Fibroblast of skin of right quadriceps (primary cell): ENCODE measurements at places on chromosomes 11 and 22.

DNA sequence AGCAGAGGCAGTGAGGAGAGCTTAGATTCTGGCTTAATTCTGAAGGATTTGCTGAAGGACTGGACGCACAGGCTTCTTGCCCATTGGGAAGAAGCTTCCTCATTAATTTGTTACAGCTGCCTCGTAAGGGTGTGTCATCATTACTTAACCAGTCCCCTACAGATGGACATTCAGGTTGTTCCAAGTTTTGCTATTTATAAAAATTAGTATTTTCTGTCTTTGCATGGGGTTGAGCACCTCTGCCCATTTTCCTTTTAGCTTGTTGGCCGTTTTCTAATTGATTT lies 38.1 kb downstream of the CAPN1 start:
- DNase-seq, result peak; percentile 22

DNA sequence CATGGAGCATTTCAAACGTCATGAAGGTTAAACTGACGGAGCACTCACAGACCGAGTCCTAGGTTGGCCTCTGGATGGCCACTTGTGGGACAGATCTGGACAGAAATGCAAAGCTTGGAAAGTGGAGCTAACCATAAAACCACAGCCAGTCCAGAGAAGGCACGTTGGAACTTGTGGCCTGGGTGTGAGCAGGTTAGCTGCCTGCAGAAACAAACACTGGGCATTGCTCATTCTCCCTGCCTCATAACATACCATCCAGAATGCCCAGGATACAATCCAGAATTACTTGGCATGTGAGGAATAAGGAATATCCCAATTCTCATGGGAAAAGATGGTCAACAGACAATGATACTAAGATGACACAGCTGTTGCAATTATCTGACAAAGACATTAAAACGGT lies 1005.0 kb downstream of the TBC1D22A start:
- DNase-seq, result no peak

GRCh38 chr11:83280256-83280655 lies 5.9 kb downstream of the CCDC90B start:
- DNase-seq, result peak; percentile 40

DNA sequence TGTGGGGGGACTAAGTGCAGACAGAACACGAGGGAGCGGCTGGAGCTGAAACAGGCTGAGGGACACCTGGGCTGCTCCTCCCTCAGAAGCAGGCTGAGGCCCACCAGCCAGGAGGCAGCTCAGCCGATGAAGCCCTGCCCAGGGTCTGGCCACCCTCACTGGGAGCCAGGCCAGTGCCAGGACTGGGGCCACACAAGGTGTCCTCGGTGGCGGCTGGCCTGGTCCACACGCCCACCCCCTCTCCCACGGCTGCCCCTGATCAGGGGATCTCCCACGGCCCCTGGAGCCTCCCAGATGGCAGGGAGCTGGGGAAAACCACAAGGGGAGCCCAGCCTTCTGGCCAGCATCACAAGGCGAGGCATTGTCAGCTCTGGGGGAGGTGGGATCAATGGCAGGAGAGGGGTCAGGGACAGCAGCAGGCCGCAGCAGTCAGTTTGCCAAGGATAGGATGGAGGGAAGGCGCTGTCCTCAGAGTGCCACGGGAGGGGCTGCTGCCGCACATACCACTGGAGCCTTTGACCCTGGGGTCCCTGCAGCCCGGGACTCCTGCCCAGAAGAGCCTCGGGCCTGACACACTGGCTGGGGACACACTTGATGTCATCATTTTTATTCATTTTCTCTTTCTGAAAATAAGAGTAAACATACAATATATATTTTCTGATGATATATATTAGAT lies 11.7 kb upstream of the RASL10A start:
- no peak for DNase-seq

- no peak for DNase-seq
These were observed 3.7 kb upstream of the DBX1 start for GRCh38 chr11:20163783-20164481.

DNA sequence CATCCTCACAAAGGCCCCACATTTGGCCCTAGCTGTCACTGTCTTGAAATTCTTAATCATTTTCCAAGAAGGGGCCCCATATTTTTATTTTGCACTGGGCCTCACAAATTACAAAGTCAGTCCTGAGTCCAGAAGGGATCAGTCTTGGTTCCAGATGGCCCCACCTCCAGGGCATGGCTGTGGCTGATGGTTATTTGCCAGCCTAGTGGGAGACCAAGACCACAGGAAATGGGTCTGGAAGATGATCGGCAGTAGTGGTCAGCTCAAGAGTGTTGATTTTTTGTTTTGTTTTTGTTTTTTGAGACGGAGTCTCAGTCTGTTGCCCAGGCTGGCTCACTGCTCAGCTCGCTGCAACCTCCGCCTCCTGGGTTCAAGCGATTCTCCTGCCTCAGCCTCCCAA lies 47.1 kb upstream of the EMID1 start:
- DNase-seq, result no peak

DNA sequence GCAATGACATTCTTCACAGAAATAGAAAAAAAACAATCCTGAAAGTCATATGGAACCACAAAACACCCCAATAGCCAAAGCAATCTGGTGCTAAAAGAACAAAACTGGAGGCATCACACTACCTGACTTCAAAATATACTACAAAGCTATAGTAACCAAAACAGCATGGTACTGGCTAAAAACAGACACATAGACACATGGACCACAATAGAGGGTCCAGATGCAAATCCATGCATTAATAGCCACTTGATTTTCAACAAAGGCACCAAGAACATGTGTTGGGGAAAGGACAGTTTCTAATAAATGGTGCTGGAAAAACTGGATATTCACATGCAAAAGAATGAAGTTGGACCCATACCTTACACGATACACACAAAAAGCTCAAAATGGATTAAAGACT lies 27.9 kb upstream of the SMIM38 start:
- no peak for DNase-seq

- DNase-seq, result no peak
These were observed 14.2 kb upstream of the TECTA start for GRCh38 chr11:121086866-121087265.

GRCh38 chr11:117819096-117820040 lies 5.2 kb downstream of the FXYD2 start:
- peak; percentile 73 for DNase-seq

- no peak for DNase-seq
These were observed 612.5 kb upstream of the LUZP2 start for GRCh38 chr11:23884341-23884740.

GRCh38 chr11:115607621-115608221 lies 103.5 kb upstream of the CADM1 start:
- peak; percentile 82 for DNase-seq

DNA sequence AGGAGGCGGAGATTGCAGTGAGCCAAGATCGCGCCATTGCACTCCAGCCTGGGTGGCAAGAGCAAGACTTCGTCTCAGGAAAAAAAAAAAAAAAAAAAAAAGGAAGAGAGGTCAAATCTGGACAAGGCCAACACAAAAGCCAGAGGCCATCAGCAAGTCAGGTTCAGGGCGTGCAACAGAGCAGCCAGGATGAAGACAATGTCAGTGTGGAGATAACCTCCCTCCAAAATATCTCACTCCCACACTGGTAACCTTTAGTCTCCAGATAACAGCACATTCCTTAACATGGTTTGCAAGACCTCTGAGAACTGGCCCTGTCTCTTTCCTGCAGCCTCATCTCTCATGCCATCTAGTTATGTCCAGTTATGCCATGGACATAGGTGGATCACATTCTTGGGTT lies 4.7 kb downstream of the CSNK2A3 start:
- no peak for DNase-seq

GRCh38 chr11:119567688-119568582 lies 145.0 kb upstream of the THY1 start:
- DNase-seq, result peak; percentile 90

DNA sequence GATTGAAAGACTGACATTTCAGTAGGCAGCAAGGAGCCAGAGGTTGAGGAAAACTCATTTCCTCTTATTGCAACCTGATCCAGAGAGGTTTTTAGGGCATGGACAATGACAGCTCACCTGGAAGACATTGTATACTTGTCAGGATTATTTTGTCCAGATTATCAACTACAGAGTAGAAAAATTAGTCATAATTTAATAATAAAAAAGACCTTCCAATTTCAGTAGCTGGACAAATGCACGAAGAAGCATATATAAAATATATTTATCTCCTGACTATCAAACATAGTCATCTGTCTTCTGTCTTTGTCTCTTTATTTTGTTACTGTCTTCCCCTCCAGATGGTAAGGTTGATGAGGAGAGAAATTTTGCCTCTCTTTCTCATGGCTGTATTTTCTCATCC lies 330.6 kb upstream of the RAG2 start:
- no peak for DNase-seq

DNA sequence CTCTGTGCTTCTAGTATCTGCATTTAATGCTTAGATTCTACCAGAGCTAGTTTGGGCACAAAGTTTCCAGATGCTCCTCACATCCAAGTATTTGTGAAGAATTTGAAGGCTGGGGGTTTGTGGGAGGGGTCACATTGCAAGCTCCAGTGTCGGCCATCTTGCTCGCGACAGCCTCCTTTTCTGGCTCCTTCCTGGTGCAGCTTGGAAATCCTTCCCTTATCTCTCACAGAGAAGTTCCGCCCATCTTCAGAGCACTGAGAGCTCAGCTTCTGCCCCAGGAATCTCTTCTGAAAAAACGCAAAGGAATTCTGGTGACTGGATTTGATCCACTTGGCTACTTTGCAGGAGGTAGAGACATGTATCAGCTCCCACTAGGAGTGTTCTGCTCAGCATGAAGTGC lies 497.5 kb downstream of the TBC1D22A start:
- no peak for DNase-seq

GRCh38 chr22:27654546-27655445 lies 146.8 kb downstream of the MN1 start:
- DNase-seq, result no peak

DNA sequence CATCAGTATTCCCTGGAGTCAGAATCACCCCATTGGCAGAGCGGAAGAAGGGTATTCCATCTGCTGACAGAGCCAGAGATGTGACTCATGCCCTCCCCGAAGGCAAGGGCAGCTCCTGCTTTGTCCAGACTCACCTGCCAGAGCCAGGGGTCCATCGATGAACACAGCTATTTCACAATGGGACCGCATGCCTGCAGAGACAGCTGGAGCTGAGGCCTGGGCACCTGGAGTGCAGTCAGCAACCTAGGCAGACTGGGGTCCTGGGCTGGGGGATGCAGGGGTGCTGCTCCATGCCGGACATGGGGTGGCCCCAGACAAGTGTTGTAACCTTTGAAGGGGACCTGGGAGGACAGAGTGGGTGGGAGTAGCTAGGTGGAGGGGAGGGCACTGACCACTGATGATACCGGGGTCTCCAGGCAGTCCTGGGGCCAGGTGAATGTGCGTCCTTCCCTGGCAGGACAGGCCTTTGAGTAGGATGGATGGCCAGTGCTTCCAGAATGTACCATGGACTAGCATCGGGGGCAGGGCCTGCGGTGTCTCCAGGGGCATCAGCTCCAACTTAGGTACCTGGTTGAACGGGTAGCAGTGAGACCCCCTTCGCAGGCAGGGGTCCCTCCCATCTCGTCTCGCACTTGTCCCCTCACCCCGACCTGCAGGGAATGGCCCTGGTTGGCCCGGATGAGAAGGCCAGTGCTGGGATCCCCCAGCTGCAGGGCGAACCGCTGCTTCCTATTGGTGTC lies 1.7 kb downstream of the TRPT1 start:
- no peak for DNase-seq

DNA sequence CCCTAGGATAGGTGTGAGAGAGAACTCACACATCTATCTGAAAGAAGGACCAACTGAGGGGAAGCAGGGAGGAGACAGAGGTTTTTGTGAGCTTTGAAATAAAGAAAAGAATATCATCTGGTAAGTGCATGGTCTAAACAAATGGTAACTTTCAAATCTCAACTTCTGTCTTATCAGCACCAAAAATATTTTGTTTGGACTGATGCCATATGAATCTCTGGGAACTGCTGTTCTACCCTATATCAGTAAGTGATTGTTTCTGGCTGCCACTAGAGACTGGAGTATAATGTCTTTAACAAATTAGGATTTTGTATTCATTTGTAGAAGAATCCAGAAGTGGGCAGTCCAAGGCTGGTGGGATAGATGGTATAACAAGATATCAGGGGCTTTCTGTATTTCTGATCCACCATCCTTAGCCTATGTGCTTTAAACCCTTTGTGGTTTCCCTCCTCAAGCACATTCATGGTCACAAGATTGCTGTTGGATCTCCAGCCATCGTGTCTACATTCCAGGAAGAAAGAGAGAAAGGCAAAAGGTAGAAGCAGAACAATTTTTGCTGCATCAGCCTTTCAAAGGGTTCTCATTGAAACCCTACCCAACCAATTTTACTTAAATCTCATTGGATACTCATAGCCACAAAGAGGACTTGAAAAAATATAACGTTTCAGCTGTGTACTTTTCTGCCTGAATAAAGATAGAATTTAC lies 4.7 kb downstream of the HEPHL1 start:
- no peak for DNase-seq

DNA sequence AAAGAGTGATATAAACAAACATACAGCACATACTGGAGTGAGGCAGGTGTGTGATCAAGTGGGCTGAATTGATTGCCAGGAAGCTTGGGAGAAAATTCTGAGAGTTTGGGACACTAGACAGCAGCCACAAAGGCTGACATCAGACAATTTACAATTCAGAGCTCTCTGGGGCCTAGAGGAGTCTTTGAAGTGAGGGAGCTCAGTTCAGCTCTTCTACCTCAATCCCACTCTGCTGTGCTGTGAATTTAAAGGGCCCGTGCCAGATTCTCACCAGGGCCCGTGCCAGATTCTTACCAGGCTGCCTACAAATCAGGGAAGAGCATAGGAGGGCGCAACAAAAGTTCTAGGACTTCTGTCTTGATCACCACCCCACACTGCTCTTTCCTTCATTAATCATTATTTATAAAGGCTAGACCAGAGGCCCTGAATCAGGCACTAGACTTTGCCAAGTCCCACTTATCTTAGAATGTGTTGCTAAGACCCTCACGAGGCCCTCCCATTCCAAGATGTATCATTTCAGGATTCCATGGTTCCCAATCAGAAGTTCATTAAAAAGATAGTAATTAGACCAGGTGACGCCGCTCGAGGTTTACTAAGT lies 112.4 kb downstream of the KIRREL3 start:
- no peak for DNase-seq

- peak; percentile 22 for DNase-seq
These were observed 16.1 kb upstream of the OR52H1 start for GRCh38 chr11:5564259-5565019.

DNA sequence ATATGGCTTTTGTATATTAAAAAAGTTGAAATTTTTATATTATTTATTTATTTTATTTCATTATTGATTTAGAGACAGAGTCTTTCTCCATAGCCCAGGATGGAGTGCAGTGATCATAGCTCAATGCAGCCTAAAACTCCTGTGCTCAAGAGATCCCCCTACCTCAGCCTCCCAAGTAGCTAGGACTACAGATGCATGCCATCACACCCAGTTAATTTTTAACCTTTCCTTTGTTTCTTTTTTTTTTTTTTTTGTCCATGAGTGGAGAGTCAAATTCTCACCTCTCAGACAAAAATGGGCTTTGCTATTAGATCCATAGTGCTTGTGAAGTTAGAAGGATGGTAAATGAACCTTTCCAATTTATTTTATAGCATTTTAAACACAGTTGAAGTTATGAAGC lies 182.5 kb downstream of the SOX6 start:
- no peak for DNase-seq

- no peak for DNase-seq
These were observed 49.3 kb upstream of the OR5P2 start for GRCh38 chr11:7846003-7846402.
